ENCODE measurements at places on chromosomes 6 and 20.

GRCh38 chr6:100344761-100345160, 120.0 kb downstream of the SIM1 start:
- DNase-seq, result no peak

- DNase-seq, result no peak
Measured at GRCh38 chr20:23397961-23398360, 23.3 kb downstream of the NAPB start.

GRCh38 chr20:62423326-62423706, 4.0 kb downstream of the RBBP8NL start:
- DNase-seq, result no peak

- no peak for DNase-seq
Measured at GRCh38 chr20:44022464-44022863, 107.8 kb downstream of the TOX2 start.

DNA sequence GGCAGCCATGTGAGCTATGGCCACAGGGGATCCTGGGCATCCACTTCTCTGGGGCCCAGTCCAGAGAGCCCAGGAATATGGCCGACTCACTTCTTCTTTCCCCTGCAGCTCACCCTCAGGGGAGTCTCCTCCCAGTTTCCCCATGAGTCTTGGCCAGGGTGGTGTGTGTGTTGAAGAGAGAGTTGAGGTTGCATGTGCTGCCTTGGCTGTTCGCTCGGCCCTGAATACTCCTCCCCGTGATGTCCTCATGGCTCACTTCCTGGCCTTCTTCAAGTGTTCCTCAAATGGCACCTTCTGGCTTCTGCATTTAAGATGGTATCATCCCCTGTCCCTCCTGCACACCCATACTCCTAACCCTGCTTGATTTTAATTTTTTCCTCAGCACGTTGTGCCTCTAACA, 3.2 kb upstream of the TREML1 start:
- DNase-seq, result no peak

GRCh38 chr20:21505810-21506530, 7.9 kb downstream of the NKX2-2 start:
- DNase-seq, result peak; percentile 91

- DNase-seq, result no peak
Measured at GRCh38 chr6:143107911-143108761, 47.4 kb downstream of the AIG1 start.

- DNase-seq, result peak; percentile 28
Measured at GRCh38 chr20:41047975-41048305, 19.3 kb downstream of the TOP1 start.

DNA sequence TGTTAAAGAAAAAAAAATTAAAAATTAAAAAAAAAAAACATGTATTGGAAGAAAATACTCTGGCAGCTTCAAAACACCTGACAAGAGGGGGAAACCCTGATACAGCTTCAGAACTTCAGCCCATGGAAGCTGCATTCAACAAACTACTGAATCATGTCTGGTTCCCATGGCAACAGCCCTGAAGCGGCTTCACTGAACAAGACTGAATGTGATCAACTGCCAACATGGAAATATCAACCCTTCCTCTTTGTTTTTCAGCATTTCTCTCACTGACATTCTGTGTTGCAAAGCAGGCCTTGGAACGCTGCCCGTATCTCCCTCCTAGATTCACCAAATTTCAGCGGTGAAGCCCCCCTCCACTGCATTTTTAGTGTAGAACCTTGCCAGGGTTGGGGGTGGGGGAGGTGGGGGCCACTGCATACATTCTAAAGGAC, 91.3 kb upstream of the SHLD1 start:
- peak; percentile 69 for DNase-seq

GRCh38 chr6:12601881-12602280, 114.7 kb upstream of the PHACTR1 start:
- no peak for DNase-seq

- DNase-seq, result no peak
Measured at GRCh38 chr6:61640463-61640862, 645.6 kb downstream of the KHDRBS2 start.

- no peak for DNase-seq
Measured at GRCh38 chr6:28240471-28240870, 11.6 kb downstream of the ZKSCAN4 start.

- DNase-seq, result no peak
Measured at GRCh38 chr6:137067399-137067798, 22.6 kb upstream of the IL20RA start.

GRCh38 chr6:4818272-4818938, 42.2 kb downstream of the CDYL start:
- DNase-seq, result no peak

- no peak for DNase-seq
Measured at GRCh38 chr6:111639266-111639665, 33.6 kb upstream of the TRAF3IP2 start.

- peak; percentile 48 for DNase-seq
Measured at GRCh38 chr20:37526238-37526838, 1.3 kb downstream of the BLCAP start.

DNA sequence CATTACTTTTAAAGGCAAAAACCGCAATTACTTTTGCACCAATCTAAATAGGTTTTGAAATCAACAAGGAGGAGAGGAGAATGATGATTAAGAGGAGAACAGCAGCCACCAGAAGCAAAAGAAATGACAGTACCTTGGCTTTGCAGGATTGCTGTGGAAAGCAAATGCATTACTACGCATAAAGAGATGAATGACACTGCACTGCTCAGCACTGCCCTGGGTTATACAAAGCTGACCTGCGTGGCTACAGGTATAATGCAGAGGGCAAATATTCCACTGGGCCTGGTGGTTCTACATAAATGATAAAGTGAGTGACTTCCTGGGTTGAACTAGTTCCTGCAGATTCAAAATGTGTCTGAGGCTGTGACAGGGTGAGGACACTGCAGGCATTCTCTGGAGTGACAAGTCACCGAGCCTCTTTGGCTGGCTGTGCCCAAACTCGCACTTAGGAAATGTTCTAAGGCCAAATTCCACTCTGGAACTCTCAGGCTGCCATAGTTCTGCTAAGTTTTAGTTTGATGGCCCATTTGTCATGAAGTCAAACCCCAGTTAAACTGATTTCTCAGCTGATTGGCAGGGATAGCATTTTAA, 78.6 kb downstream of the INSM1 start:
- DNase-seq, result no peak

GRCh38 chr6:71727632-71728294, 158.6 kb upstream of the RIMS1 start:
- no peak for DNase-seq

GRCh38 chr6:110881546-110882273, 7.1 kb downstream of the AMD1 start:
- DNase-seq, result no peak

- no peak for DNase-seq
Measured at GRCh38 chr20:21393166-21393565, 4.2 kb downstream of the NKX2-4 start.

GRCh38 chr6:76174722-76175121, 102.3 kb upstream of the IMPG1 start:
- no peak for DNase-seq

GRCh38 chr20:36298795-36299339, 7.3 kb upstream of the DLGAP4 start:
- no peak for DNase-seq

Data from GM20000 (cell line).